ENCODE measurements at places on chromosomes 16 and 17.

DNA sequence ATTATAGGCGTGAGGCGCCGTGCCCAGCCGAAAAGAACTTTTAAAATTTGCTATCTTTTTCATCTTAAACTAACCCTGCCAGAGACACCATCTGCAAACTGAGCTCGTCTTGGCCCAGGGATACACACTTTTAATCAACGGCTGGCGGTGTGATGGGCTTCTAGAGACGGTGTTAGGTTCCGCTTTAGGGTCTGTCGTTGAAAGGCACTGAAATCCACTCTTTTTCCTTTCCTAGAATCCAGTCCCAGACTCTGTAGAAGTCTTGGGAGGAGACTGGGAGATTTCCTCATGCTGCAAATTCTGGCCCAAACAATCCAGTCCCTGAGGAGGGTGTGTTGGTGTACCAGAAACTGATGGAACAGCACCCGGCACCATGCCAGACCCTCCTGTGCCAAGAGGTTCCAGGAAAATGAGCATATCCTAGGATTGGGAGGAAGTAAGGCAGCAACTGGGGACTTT is 52.0 kb upstream of the TEX2 start:
- no peak for DNase-seq

DNA sequence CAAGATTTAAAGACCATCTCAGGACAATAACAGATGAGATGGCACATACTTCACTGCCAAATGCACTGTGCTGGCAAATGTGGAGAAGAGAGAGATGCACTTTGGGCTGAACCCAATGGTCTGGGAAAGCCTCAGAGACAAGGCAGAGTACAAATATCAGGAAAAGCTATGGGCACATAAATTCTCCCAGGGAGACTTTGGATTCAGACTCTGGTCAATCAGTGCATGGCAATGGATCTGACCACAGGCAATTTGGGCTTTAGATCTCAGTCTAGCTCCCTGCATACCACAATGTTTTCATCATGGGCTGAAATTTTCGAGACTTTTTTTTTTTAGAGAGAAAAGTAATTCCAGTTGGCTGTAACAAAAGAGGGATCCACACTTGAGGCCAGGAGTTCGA is 20.0 kb upstream of the XPO6 start:
- DNase-seq: no peak

DNA sequence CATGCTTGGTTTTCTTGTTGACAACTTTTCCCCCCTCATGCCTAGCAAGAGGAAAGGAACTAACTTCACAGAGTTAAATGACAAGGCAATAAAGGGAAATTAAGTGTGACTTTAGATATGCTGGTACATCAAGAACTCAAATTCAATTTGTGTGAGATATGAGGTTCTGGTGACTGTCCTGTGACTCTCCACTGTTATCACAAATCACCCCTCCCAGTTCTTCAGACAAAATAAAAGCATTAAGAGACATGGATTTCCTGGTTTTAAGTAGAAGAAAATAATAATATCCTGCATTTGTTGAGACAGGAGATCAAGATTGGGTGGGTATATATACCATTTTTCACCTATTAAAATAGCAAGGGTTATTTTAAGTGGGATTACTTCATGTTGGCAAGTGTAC is 46.2 kb downstream of the SNTB2 start:
- no peak for DNase-seq

- DNase-seq: no peak
These were observed 16.0 kb downstream of the SPNS3 start for GRCh38 chr17:4449736-4450135.
